ENCODE measurements at places on chromosomes 6 and 20. TPM values are rescaled to one million over a fixed set of nuclear protein-coding genes. Genes with fewer than 3 reads are reported as not detected.

- DNase-seq = peak; percentile 66
- no peak within 1 kb of the TSS for H3K27ac ChIP-seq
- peaks cover 60% of the 10 kb centered on the region for H3K27me3 ChIP-seq
- H3K4me1 ChIP-seq = no peaks in the 10 kb centered on the region
- H3K4me3 ChIP-seq = no peak within 1 kb of the TSS
Measured at GRCh38 chr20:56247954-56248782, at the start of gene MC3R. Gene MC3R, plus strand, starts transcription at chr20:56248732. Its CDS starts 112 bp downstream, at chr20:56248844.

DNA sequence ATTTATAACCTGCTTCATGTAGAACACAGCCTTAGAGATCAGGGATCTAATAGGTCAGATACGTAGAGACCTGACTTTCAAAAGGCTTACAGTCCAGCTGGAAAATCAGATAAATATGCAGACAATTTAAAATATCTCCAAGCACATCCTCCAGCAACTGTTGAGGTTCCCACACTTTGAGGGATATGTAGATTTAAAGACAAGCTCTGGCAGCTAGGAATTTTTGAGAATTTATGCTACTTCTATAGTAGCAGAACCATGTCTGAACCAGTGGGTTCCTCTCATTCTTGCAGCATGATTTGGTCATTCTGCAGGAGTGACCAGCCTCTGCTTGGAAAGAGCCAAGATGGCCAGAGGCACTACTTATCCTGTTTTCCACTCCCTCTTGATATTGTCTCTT is 60.5 kb downstream of the CYB5R4 start:
- H3K4me1 ChIP-seq = no peaks in the 10 kb centered on the region
- no peaks in the 10 kb centered on the region for H3K27me3 ChIP-seq
- no peak overlapping the region for H3K27ac ChIP-seq
- no peak overlapping the region for H3K4me3 ChIP-seq

DNA sequence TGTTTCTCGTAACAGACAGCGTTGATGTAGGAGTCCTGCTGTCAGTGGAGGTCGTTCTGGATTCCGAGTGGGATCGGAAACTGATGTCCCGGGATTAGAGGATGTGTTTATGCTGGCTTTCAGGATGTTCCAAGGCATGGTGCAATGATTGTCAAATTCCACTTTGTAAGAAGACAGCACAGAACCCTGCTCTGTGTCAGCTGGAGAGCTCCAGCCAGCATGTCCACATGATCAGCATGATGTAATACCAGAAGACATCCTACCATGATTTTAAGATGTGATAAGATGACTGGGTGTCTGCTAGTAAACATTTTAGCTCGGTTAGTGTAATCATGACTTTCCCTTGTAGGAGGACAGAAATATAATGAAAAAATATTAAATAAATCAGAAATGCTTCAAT is 20.3 kb downstream of the ENPP1 start:
- peak overlapping the region; percentile 44 for H3K27ac ChIP-seq
- H3K4me3 ChIP-seq = no peak overlapping the region
- no peaks in the 10 kb centered on the region for H3K36me3 ChIP-seq
- no peak for DNase-seq
- H3K27me3 ChIP-seq = no peaks in the 10 kb centered on the region
- H3K4me1 ChIP-seq = no peaks in the 10 kb centered on the region

- no peak overlapping the region for H3K27ac ChIP-seq
- H3K27me3 ChIP-seq = no peaks in the 10 kb centered on the region
- H3K36me3 ChIP-seq = peaks cover 12% of the 10 kb centered on the region
- no peak for DNase-seq
- no peak overlapping the region for H3K4me3 ChIP-seq
- peaks cover 18% of the 10 kb centered on the region for H3K4me1 ChIP-seq
Measured at GRCh38 chr6:70563530-70563929, 3.2 kb upstream of the SDHAF4 start.

GRCh38 chr20:5991623-5992441 is 41.4 kb downstream of the MCM8 start:
- DNase-seq = no peak
- no peak overlapping the region for H3K4me3 ChIP-seq
- H3K4me1 ChIP-seq = no peaks in the 10 kb centered on the region

The CALHM5 gene
- 0.15 TPM for polyA plus RNA-seq

All from stomach (tissue), 19 donors.